ENCODE measurements at places on chromosomes 4 and X. TPM values are rescaled to one million over a fixed set of nuclear protein-coding genes. Genes with fewer than 3 reads are reported as not detected.

TMEM35A gene
- total RNA-seq, result not detected

DNA sequence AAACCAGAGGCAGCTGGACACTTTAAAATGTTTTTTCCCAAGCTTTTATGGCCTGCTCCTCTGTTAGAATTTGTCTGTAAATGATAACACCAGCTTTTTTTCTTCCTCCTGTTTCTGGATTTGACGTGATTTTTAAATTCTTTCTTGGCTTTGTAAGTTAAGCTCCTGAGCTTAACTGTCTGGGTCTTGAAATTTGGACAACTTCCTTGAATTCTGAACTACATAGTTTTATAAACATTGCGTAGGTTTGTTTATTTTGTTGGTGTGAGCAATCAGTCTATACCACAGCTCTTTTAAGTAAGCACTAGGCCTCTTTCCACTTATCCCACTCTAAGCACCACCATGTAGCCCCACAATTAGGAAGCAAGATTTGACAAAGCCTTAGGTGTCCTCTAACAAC lies 144.4 kb upstream of the GUCY1A1 start:
- DNase-seq, result no peak

SHROOM3 gene
- 0.20 TPM for total RNA-seq

- no peak for DNase-seq
Observed at GRCh38 chrX:5388087-5388486, 840.6 kb downstream of the NLGN4X start.

DNA sequence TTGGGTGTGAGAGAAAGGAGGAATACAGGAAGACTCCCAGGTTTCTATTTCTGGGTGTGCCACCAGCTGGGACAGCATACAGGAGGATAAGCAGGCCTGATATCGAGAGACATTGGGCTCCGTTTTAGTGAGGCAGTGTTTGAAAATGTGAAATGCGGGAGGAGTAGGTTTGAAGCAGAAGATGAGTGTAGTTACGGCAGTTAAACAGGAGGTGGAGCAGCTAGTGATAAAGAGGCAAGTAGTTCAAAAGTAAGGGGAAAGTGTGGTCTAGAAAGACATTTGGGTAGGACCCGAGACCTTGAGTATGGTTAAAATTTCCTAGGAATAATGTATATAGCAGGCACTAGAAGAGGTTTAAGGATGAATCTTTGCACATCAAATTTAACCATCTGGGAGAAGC lies 42.4 kb downstream of the DCUN1D4 start:
- DNase-seq, result no peak

GRCh38 chr4:140247237-140247636 lies 93.3 kb upstream of the MAML3 start:
- DNase-seq, result no peak

DNA sequence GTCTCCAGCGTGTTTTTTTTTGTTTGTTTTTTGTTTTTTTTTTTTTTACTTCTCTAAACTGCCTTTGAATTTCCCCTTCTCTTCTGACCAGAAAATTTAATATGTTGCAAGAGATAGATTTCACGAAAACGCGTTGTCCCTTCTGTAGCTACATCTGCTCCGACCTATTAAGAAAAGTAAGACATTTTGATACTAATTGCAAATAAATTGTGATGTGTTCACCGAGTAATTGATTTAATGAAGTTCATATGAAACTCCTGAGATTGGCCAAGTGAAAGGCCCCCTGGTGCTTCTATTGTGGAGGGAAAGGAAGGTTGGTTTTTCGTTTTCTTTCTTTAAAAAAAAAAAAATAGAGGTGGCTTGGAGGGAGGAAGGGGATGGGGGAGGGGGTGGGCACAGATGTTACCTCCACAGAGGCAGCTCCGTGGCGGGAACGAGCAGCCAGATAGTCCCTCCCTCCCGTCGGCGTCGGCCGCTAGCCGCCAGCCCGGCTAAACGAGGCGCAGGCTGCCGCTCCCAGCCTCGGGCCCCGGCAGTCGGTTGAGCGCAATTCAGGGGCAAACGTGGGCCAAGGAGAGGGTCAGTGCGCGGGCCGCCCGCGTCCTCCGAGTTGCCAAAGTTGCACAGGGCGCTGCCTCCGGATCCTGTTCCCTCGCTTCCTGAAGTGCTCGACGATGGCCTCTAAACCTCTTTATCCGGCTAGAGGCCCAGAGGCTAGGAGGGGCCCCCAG lies 139.1 kb upstream of the ZIC3 start:
- DNase-seq, result no peak

MAGEC2 gene
- not detected for total RNA-seq

DNA sequence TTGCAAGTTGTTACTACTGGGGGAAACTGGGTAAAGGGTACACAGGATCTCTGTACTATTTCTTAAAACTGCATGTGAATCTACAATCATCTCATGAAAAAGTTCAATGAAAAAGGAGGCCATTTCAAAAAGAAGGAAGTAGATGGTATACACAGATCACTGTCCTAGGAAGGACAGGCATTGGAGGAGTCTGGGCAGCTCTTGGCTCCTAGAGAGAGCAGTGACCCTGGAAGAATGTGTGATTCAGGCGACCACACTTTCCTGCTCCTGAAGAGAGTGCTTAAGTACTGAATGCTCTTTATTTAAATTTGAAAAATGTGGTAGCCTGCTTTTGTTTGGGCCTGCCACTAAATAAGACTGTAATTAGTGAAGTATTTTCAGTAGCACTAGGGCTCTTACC lies 318.1 kb upstream of the CASK start:
- no peak for DNase-seq

DNA sequence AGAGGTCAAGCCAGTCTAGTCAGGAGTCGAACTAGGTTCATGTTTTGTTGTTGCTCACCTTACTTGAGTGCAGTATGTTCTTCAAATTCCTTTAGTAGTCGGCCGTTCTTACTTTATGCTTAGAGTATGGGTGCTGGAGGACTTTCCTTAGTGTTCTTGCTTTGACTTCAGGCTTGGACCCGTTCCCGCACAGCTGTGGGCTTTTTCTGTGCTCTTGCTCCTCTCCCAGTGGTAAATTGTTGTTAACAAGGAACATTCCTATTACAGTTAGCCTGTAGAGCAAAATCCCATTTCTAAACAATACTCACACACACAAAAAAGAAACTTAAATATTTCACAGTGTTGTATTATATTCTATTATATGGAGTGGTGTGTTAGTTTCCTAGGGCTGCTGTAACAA lies 113.5 kb downstream of the RAP1GDS1 start:
- DNase-seq, result no peak

GRCh38 chrX:38236901-38237615 lies 16.4 kb upstream of the SRPX start:
- DNase-seq, result no peak

- peak; percentile 6 for DNase-seq
Observed at GRCh38 chr4:336099-336892, 1.3 kb upstream of the ZNF141 start.

- DNase-seq, result no peak
Observed at GRCh38 chr4:314296-314903, 9.1 kb upstream of the ZNF732 start.

DTHD1 gene
- total RNA-seq, result 0.20 TPM

HERC6 gene
- 9.3 TPM for total RNA-seq

- DNase-seq, result no peak
Observed at GRCh38 chrX:114626323-114626722, 42.4 kb downstream of the HTR2C start.

GRCh38 chrX:9465380-9466123 lies 694 bp downstream of the TBL1X start:
- peak; percentile 26 for DNase-seq

CDK16 gene
- 95.8 TPM for total RNA-seq
